ENCODE measurements at places on chromosomes 7 and 10.

GRCh38 chr7:87354749-87355148, 9.3 kb downstream of the CROT start:
- DNase-seq = no peak

DNA sequence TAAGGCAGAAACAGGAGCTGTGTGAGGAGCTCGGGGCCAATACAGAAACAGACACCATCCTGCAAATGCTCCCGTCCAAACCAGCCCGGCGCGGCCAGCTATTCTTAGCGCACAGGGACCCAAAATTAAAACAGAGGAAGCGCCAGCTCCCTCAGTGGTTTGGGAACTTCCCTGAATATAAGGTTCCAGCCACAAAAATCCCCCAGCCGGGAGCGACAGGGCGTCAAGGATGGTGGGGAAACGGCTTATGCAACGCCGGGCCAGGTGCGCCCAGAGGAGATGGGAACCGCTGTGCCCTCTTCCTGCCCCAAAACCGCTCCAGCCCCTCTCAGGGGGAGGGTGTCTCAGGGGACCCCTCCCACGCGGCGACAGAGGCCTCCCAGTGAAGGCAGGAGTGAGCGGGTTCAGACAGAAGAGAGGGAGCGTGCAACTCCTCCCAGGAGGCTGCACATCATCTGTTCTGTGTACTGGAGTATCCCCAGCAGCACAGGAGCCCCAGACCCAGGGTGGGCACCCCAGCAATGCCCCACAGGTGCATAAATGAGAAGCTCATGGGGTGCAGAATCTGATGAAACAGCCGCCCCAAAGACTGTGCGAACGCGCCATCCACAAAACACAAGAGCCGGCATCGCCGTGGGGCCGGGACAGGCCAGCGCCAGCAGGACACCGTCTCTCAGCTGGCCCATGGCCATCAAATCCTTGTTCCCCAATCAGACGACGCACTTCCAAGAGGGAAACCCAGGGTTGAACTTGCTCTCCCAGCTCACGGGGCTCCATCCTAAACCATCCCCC, 73.9 kb upstream of the PDGFA start:
- no peak for DNase-seq

DNA sequence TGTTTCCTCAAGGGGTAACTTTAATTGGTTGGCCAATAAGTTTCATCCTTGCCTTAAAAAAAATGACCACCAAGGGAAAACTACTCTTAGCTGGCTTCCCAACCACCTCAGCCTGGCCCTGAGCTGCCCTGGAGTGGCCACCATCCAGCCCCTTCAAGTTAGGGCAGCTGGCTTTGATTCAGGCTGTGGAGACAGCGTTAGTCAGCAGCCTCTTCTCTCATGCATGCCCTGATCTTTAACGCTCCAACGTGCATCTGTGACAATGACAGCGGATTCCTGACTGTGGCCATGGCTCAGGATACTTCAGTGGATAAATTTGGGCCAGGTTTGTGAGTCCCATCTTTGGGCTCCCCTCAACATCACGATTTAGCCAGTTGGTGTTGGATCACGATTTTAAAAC, 111.6 kb downstream of the RBM20 start:
- DNase-seq = no peak

- DNase-seq = no peak
Observed at GRCh38 chr7:6430271-6430940, 17.3 kb downstream of the DAGLB start.

DNA sequence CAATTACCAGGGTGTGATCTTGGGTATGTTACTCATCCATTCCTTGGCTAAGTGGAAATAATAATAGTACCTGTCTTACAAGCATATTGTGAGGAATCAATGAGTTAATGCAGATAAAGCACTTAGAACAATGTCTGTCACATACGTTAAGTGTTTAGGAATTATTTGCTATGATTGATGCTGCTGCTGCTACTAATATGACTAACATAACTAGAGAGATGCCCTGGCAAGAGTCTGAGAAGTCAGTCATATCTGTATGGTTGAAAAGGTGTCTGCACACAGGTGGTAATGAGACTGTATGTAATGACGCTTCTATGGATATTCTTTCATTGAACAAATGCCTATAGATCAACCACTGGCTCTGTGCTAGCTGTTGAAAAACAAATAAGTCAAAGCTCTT, 100.1 kb upstream of the PCGF5 start:
- DNase-seq = no peak

DNA sequence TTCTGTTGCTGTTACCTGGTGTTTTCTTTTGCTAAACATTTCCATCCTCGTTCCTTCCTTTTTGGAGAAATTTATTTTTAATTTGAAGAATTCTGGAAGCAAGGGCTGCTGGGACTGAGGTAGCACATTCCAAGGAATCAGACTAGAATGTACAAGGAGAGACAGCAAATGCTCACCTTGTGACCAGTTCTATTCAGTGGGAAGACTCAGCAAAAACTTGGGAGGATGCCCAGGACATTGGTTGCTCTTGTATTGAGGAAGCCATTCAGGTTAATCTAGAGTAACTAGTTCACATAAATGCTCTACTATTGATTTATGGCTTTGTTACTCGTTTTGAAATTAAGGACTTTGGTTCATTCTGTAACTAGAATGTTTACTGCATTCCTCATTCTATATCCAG, 11.3 kb downstream of the PLCE1 start:
- no peak for DNase-seq

- no peak for DNase-seq
Observed at GRCh38 chr10:128793726-128794655, 667.8 kb upstream of the MKI67 start.

- no peak for DNase-seq
Observed at GRCh38 chr7:111953611-111954010, 252.6 kb downstream of the DOCK4 start.

DNA sequence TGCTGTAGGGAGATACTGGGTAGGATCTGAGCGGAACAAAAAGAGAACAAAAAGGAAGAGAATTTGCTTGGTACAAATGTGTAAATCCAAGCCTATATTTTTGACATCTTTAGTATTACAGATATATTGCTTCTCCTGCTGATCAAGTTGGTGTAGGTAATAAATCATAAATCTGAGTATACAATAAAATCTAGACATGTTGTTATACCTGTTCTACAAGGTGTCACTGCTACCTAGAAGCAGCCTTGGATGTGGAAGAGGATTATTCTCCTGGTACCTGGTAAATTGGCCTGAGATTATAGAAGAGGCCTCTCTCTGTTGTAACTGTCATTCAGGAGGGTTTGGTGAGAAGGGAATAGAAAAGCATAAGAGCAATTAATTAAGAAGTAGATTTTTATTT, 89.9 kb upstream of the LSM8 start:
- DNase-seq = no peak

GRCh38 chr10:122142641-122143237, 128.4 kb upstream of the BTBD16 start:
- DNase-seq = peak; percentile 20

GRCh38 chr10:44033008-44033407, 351.9 kb downstream of the CXCL12 start:
- no peak for DNase-seq

GRCh38 chr7:142557971-142558582, 191.2 kb upstream of the PRSS1 start:
- DNase-seq = no peak

GRCh38 chr7:5661942-5662341, 119.5 kb downstream of the RNF216 start:
- peak; percentile 75 for DNase-seq

- DNase-seq = no peak
Observed at GRCh38 chr7:1989049-1989860, 243.5 kb downstream of the MAD1L1 start.

- DNase-seq = no peak
Observed at GRCh38 chr7:143325240-143325639, 9.3 kb downstream of the CLCN1 start.

- peak; percentile 21 for DNase-seq
Observed at GRCh38 chr10:91410638-91411371, 661 bp downstream of the HECTD2 start.

DNA sequence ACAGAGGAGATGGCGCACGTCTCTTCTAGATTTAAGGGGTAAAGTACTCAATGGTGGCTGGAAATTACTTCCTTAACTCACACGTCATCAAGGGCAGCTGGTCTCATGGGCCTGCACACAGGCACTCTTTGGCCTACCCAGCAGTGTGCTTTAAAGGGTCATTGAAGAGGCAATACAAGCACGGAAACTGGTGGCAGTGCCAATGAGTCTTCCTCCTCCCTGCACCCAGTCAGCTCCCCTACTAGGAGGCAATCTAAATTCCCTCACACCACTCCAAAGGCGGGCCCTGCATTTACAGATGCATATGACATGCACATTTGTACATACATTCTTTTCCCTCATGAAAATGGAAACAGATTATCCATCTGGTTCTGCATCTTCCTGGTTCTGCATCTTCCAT, 47.4 kb downstream of the PPIF start:
- DNase-seq = no peak

DNA sequence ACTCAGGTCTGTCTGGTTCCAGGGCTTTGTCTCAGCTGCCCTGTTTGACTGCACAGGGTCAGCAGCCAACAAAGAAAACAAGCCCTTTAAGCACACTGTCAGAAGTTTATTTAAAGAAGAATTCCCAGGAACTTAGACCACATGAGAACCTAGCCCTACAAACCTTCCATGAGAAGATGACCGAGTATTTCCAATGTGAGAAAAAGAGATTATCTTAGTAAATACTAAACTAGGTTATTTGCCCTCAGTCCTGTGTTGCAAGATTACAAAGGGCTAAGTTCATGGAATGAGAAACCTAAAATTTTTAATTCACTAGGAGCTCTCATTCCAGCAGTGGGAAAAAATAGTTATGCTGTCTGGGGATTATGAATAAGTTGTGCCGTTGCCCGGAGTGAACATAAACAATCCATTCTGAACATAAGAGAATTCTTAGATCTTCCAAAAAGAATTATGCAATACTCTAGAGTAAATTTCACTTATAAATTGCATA, 46.7 kb downstream of the NOC3L start:
- no peak for DNase-seq

- DNase-seq = no peak
Observed at GRCh38 chr10:48613016-48613415, 8.1 kb upstream of the ARHGAP22 start.

DNA sequence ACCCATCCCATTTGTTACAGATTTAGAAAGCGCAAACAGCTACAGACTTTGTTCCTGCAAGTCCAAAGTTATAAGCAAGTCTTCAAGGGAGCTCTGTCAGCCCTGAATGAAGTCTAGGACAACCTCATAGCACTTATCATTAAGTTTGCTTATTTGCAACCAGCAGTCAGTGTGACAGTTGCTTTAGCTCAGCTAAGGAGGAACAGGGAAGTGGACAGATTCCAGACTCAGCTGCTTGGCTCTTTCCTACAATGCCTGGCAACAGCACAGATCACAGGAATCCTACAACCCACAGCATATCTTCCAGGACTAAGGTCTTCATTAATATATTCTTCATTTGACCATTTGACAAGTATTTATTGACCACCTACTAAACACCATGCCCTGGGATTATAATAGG, 17.4 kb upstream of the KIF5B start:
- DNase-seq = no peak

DNA sequence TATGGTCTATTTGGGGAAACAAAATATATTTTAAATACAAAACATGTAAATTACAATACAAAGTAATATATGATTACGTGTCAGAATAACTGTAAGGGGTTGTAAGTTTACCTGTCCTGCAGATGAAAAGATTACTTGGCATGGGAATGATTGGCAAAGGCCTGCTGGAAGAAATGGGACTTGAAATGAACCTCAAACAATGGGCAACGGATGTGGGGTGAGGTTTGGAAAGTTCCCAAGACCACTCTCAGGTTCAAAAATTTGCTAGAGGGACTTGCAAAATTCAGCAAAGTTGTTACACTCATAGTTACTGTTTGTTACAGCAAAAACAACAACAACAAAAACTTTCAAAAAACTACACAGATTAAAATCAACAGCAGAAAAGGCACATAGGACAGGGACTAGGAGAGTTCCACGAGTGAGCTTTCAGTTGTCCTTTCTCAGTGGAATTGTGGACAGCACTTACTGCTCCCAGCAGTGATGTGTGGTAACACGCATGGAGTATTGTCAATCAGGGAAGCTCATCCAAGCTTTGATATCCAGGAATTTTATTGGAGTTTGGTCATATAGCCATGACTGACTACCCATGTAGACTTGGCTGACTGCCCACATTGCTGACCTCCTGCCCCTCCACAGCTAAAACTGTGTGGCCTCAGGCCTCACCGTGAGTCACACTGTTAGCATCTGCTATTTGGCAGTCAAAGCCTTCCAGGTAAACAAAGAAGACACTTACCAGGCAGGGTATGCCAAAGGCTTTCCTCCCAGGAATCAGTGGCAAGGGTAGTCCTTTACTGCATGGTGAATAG, 43.8 kb downstream of the EXOC6 start:
- no peak for DNase-seq
